ENCODE measurements at places on chromosomes 16 and 17.
A peak's percentile ranks its signal among the peaks of the same experiment; 100 is the strongest.

GRCh38 chr16:81491541-81492188, 47.1 kb downstream of the CMIP start:
- DNase-seq, result no peak

DNA sequence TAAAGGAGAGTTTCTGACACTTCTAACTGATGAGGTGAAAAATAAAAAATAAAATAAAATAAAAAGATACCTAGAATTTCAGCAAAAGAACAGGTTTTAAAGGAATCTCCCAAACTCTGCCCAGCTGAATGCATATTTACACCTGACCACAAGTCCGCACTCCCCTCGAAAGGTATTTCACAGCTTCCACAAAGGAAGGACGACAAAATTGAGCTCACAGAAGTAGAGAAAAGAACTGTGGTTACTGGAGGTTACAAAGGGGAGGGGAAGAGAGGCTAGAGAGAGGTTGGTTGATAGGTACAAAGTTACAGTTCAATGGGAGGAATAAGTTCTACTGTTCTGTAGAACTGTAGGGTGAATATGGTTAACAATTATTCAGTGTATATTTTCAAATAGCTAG, 5.0 kb downstream of the LITAF start:
- no peak for DNase-seq

DNA sequence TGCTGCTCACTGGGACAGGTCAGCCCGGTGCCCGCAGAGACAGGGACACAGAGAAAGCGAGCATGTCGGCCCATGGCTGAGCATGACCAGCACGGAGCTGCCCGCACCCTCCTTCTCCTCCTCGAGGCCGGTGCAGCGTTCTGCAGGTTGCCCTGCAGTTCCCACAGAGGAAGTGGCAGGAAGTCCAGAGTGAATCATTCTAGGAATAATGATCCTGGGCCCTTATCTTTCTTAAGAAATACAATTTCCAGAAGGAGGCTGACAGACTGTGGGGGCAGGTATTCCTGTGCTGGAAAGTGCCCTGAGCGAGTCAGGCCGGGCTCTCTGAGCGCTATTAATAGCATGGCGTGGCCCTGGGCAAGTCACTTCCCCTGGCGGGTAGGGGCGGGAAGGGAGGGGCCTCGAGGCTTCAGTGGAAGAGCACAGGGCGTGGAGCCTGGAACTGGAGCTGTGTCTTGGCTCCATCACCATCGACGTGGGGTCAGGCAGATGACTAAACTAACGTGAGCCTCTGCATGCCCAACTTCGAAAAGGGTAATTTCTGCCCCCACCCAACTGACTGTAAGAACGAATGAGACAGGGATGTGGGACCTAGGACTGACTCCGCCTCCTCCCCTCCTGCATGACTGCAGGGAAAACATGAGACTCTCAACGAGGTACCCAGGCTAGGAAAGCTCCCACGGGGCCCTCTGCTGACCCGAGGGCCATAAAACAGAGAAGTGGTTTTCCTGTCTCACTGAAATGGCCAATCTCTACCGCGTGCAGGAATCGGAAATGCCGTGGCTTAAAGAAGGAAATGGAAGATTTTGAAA, 9.8 kb downstream of the TMEM204 start:
- DNase-seq, result no peak

GRCh38 chr17:9018726-9019125, 2.6 kb upstream of the NTN1 start:
- DNase-seq, result no peak

DNA sequence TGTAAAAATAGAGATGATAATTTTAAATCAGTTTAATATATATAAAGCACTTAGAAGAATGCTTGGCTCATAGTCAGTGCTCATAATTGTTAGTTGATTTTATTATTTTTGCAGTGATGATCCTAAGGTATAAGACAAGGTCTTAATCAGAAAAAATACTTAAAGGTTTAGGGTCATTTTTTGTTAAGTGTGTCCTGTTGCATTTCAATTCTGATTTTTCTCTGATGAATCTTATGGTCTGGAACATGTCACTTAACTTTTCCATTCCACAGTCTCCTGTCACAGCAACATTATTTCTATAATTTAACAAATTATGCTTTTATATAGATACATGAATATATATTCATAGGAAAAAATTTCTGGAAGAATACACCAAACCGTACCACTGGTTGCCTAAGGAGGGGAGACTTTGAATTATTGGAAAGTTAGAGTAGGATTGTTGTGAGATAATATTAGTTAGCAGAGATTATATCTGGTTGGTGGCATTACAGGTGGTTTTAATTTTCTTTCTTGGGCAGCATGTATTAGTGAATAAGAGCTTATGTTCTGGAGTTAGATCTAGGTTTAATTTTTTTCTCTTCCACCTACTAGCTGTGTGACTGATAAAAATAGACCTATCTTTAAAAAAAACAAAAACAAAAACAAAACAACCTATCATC, 188.7 kb downstream of the TANC2 start:
- no peak for DNase-seq

DNA sequence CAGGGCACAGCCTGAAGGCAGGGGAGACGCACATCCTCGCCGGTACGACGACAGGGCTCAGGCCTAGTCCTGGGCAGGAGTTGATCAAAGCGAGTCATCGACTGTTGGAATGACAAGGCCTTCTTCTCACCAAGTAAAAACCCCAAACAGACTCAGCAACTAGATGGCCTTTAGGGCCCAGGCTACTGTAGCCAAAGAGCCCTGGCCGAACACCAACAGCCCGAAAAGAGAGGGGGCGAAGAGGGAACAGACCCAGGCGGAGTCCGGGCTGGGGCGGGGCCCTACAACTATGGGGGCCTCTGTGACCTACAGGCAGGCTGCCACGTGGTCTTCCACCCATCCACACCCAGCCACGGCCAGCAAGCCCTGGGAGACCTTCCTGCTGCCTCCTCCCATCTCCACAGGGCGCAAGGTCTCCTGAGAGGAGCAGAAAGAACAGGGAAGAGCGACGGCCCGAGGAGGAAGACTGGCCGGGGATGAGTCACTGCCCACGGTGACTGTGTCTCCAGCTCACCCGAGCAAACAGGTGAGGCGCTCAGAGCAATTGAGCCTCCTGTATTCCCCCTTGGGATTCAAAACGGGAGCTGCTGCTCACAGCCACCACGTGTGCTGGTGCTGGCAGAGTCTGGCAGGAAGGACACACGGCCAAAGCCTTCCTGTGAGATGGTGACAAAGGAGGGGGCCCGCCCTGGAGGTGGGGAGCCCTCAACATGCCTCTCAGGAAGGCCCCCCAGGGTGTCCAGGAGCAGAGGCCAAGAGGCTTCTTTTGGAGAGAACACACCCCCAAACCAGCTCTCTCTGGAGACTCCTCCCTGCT, 17.7 kb downstream of the SLC16A3 start:
- no peak for DNase-seq

- DNase-seq, result no peak
These were observed 90.8 kb downstream of the ABCC12 start for GRCh38 chr16:48064971-48065370.

DNA sequence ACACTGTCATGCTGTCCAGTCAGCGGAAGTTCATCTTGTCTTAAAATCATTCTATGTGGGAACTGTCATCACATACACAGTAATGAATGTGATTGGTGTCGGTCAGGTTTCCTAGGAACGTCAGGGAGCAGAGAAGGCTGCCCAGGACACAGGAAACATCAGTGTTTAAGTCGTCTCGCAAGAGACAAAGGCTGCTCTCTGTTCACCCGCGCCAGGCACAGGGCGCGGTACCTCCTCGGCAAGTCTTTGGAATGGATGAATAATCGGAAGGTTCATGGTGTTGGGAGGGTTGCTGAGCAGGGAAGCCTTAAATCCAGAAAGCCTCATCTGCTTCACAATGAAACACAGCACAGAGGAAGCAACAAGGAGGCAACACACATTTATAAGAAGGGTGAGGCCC, 148.2 kb downstream of the CPPED1 start:
- no peak for DNase-seq

DNA sequence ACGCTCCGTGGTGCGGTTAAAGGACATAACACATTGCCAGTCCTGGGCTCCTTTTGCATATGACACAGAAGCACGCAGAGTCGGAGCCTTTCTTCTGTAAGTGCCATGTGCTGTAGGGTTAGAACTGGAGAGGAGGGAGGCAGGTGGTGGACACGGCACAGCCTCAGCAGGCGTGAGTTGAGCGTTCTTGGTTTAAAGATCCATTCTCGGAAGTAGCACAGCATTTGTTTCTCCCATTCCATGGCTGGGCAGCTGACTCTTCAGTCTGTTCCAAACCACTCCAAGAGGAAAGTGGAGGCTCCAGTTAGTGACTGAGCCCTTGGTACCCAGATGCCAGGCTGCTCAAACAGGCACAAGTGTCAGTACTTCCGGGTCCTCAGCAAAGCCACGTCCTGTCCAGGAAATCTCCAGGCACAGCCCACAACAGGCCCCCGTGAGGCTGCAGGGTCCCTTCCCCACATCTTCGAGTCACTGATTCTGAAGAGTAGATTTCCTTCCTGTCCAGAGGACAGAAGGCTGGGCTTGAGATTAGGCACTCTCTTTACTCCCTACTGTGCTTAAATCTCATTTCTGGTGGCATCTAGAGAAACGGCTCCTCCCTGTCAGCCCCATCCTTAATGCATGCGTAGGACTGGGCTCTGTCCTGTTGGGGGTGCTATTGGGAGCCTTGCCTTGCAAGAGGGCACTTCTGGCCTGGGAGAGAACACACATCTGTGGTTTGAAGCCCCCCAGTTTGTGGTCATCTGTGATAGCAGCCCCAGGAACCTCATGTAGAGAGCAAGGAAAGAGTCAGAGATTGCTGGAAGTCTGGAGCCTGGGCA, 39.6 kb upstream of the NAT9 start:
- no peak for DNase-seq

- DNase-seq, result peak; percentile 22
These were observed 43.4 kb downstream of the ZNF276 start for GRCh38 chr16:89764711-89765201.

DNA sequence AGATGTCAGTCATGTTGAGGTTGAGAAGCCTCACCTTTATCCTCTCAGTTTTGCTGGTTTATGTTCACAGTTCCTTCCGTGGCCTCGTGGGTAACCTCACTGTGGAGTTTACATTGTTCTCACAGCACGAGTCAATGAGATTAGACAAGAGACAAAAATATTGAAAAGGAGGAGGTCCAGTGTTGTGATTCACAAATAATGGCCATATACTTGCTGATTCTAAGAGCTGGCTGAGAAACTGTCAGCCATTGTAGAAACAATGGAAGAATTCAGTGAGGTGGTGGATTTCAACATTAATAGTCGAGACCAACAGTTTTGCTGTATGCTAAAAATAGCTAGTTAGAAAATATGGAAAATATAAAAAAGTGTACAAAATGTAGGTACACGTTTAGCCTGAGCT, 176.4 kb upstream of the WSCD1 start:
- no peak for DNase-seq

GRCh38 chr17:2025220-2025621, at the start of gene RTN4RL1:
RTN4RL1 (minus strand) TSS chr17:2025334; CDS start chr17:2024865, 469 bp downstream.
- DNase-seq, result no peak

GRCh38 chr16:2473446-2473926, 1.4 kb upstream of the TBC1D24 start:
- no peak for DNase-seq

- no peak for DNase-seq
These were observed 401.0 kb downstream of the HS3ST3B1 start for GRCh38 chr17:14701886-14702285.

GRCh38 chr16:17138801-17139200, 332.0 kb downstream of the XYLT1 start:
- DNase-seq, result no peak

DNA sequence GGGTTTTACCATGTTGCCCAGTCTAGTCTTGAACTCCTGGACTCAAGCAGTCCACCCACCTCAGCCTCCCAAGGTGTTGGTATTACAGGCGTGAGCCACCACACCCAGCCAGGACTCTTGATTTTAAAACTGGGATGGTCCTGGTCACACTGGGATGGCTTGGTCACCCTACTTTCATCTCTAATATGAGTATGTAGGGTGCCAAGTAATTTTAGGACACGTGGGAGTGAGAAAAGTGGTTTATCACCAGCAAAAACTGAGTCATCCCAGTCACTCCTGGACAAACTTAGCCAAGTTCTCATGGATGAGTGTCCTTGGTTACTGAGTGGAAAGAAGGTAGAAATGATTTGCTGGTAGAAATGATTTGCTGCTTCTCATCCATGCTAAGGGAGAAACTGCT, 9.9 kb downstream of the CLEC19A start:
- no peak for DNase-seq

DNA sequence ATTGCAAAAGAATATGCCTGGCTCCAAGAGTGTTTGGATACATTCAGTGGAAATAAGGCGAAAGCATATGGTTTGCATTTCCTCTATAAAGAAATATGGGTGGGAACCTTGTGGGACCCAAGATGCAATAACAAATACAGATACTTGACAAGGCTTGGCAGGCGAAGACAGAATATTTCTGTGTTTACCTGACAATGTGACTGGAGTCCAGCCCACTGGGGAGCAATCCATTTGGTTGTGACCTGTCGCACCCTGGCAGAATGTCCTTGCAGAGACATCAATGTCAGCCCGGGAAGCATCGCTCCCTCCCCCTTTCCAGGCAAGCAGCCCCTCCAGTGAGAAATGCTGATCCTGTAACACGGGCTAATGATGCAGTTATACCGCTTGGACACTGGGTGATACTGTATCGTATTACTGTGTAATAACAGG, 296.6 kb downstream of the MAF start:
- no peak for DNase-seq

DNA sequence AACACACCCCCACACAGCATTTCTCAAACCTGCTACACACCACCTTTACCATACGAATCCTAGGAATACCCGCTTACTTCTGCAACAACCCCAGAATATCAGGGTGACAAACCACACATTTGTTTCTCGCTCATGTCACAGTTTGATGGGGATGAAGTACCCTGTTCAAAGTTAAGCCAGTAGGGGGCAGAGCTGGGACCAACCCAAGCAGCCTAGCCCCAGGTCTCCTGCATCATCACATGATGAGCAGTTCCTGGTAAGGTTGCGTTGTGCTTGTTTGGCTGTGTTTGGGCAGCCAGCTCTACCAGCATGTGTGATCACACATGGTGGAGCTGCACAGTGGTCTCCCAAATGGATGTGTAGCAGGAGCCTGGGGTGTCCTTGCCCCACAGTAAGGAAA, 103.6 kb upstream of the C16orf82 start:
- no peak for DNase-seq

- DNase-seq, result no peak
These were observed 57.6 kb downstream of the SYT17 start for GRCh38 chr16:19225651-19226050.

- DNase-seq, result no peak
These were observed 4.6 kb upstream of the AKTIP start for GRCh38 chr16:53507464-53508179.

- DNase-seq, result no peak
These were observed 152.1 kb upstream of the RPL38 start for GRCh38 chr17:74051348-74051747.

All from substantia nigra (tissue), 51 donors.